Fibroblast of villous mesenchyme (primary cell): ENCODE measurements at places on chromosomes 1 and 21.

DNA sequence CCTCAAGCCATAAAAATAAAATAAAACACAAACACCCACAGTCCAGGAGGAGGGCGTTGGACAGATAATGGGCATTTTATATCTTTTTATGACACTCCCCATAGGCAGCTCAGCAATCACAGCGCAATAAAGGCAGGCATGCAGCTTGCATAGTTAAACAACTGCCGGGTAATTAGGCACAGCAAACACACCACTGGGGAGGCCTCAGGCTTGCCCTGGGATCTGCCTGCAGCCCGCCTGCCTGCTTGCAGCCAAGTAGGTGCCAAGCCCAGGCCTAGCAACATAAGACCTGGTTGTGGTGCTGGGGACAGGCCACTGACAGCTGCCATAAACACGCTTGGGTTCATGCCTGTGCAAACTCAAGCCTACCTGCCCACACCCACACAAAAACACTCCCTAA, 54.2 kb downstream of the DMAP1 start:
- peak; percentile 12 for DNase-seq

DNA sequence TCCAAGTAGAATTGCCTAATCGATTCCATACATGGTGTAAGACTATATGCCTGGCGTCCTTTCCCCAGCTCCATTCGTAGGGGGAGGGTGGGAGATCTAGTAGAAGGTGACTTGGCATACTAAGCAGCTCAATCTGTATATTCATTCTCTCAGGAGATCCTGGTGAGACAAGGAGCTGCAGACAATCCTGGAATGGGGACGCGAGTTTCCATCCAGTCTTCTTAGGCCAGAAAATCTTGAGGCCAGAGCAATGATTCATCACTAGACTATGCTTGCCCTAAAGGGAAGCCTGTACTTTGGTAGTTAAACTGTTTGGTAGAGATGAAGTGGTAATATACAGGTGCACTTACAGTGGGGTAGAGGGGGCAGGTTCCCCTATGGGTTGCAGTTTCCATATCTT, 468.7 kb downstream of the ADGRL2 start:
- peak; percentile 1 for DNase-seq

GRCh38 chr1:116504308-116505156, 66.3 kb downstream of the CD58 start:
- DNase-seq: peak; percentile 73

DNA sequence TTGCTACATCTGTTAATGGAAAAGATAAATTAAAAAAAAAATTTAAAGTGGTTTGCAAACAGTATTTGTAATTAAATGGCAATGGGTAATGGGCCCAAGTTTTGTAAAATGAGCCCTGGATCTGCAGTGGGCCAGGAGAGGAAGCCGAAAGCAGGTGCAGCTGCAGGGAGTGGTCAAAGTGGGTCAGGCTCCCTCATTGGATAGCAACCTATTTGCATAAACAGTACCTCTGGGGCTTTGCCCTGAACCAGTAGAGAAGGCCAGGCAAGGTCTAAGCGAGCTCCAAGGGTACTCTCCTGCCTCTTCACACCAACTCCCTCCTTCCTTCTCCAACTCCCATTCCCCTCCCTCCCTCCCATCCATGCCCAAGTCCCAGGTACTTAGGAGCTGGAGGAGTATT, 138.9 kb downstream of the HMGB4 start:
- DNase-seq: no peak

- DNase-seq: no peak
Observed at GRCh38 chr1:29202053-29202452, 20.4 kb upstream of the SRSF4 start.

DNA sequence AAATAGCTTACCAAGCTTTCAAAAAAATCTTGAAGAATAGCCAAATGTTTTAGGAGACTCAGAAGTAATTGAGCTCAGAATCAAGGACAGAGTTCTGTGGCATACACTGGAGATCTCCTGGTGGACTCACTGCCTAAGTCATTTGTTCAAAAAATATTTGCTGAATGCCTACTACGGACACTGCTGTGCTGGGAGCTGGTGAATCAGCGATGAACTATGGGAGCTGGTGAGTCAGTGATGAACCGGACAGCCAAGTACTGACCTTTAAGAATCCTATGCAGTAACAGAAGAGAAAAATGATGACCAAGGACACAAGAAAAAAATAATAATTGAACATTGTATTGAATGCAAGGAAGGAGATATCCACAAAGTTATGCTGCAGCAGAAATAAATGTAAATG, 717.9 kb upstream of the CXADR start:
- DNase-seq: peak; percentile 65

- peak; percentile 2 for DNase-seq
Observed at GRCh38 chr21:20789729-20790500, 208.3 kb upstream of the NCAM2 start.

DNA sequence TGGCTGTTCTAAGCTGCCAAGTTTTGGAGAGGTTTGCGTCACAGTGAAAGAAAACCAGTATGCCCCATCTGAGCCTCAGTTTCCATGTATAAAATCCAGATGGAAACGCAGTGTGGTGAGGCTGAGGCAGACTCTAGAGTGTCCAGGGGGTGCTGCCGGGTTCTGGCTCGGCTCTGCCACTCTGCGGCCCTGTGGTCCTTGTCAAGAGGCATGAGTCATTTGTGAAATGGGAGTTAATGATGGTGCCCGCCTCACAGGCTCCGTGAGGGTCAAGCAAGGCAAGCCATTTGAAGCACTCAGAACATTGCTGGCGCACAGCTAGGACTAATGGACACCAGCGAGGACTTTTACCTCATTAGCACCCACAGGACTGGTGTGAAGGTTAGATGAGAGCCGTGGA, 214.3 kb downstream of the PTPRU start:
- DNase-seq: no peak

- DNase-seq: peak; percentile 93
Observed at GRCh38 chr21:29195981-29196669, 65.7 kb downstream of the MAP3K7CL start.

DNA sequence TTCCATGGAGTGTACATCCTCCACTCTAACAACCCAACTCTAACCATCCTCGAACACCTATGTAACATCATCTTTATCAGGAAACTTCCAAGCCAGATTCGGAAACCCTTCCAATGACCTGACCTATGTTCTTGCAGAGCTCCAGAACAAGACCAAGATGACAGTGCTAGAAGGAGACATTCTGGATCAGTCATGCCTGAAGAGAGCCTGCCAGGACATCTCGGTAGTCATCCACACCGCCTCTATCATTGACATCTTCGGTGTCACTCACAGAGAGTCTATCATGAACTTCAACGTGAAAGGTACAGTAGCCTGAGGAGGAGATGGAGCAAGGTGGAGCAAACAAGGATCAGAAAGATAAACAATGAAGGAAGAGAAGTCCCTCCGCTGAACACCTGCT, 36.1 kb upstream of the HSD3B1 start:
- DNase-seq: no peak

- no peak for DNase-seq
Observed at GRCh38 chr1:42762269-42762668, 4.6 kb downstream of the P3H1 start.

DNA sequence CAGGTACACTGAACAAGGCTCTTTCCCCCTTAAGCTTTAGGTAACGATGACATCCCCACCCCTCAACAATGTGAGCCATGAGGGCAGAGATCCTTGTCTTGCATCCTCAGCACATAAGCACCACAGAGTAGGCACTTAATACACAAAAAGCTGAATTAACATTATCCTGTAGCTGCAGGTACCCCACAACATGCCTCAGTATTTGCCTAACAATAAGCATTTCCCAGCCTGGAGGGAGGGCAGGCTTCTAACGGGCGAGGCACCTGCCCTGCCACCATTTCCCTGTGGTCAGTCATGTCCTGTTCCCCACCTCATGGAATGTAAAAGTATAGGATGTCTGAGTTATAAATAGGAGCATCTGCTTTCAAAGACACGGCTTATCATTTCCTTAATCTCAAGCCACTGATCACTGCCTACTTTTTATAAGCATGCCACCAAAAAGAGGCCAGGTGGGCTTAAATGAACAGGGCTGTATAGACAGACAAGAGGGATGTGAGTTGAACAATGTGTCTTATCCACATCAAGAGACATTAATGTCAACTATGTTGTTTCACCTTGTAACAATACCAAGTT, 3.4 kb downstream of the CAPZB start:
- DNase-seq: no peak

DNA sequence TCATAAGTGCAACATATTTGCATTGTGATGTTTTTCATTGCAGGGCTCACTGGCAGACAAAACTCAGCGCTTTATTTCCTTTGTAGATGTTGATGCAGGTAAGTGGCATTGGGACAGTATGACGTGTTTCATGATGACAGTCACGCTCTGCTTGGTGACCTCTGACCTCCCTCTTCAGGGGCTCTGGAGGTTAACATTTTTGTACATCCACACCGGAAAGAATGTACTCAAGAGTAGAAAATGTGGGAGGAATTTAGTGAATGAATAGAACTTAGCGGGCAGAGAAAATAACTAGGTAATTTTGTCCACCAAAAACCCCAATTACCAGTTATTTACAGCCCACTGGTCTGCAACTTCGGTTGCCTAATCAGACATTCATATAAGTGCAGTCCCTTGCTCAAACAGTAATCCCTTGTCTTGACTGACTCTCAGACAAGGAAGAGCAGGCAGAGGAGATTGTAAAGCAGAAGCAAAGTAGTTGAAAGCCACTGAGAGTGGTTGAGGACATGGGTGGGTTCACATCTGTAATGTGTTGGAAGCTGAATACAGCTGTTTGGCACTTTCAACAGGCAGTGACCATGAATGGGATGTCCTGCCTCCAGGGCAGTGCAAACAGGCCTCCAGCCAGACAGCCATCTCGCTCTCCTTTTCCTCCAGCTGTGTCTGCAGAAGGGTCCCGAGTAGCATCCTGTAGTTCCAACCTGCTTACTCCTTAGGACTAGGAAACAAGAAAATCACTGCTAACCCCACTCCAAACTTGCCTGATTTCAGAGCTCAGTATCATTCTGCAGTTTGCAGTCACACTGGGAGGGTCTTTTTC, 188.9 kb downstream of the NRIP1 start:
- peak; percentile 40 for DNase-seq

DNA sequence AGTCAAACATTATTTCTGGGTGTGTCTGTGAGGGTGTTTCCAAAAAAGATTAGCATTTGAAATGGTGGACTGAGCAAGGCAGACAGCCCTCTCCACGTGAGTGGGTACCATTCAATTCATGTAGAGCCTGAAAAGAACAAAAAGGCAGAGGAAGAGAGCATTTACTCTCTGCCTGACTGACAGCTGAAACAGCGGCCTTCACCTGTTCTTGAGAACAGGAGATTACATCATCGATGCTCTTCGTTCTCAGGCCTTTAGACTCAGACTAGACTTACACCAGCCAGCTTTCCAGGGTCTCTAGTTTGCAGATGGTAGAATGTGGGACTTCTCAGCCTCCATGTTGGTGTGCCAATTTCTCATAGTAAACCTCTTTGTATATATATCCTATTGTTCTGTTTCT, 302.3 kb downstream of the BACH1 start:
- no peak for DNase-seq

DNA sequence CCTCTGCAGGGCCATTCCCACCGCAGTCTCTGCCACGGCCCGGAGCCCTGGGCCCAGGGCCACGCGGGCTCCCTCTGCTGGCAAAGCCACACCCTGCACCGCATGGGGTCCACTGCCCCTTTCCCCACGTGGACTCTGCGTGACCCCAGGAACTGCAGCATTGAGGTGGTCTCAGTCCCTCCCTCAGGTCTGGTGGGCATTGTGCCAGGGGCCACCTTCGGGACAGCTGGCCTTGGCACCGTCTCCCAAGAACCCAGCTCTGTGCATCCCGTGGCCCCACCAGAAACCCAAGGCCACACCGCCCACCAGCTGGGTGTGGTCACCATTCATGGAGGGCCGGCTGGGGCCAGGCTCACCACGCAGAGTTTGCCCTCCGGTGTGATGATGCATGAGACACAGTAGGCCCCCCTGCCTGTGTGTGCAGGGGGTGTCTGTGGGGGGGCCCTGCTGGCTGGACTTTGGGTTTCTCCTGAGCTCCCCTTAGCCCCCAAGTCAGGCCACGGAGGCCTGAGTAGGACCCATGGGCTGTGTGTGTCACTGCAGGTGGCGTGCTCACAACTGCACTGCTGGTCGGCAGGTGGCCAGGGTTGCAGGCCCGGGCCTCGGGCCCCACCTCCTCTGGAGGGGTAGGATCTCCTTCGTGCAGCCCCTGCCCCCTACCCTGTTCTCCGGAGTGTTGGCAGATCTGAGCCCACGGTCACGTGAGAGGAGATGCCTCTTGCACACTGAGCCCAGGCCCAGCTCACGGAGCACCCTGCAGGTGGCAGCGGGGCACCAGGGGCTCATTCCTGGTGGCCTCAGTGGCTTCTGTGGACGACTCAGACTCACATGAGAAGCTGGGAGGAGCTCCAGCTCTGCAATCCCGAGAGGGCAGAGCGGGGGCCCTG, 5.8 kb downstream of the VWA1 start:
- DNase-seq: peak; percentile 36

DNA sequence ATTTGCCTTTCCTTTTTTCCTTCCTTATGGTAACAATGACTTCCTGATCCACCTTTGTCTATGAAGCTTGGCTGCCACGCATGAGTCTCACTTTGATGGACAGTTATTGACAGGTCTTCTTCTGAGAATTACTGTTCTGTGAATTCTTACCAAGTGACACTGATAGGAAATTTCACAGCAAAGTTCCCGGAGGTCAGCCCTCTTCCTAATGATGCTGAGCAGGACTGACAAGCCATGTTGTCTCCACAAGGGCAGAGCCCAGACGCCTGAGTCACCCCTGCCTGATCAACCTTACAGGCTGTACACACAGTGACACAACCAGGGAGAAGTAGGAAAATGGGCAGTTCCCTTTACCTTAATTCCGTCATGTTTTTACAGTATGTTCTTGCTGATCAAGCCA, 44.2 kb downstream of the ZC3H11B start:
- DNase-seq: no peak

DNA sequence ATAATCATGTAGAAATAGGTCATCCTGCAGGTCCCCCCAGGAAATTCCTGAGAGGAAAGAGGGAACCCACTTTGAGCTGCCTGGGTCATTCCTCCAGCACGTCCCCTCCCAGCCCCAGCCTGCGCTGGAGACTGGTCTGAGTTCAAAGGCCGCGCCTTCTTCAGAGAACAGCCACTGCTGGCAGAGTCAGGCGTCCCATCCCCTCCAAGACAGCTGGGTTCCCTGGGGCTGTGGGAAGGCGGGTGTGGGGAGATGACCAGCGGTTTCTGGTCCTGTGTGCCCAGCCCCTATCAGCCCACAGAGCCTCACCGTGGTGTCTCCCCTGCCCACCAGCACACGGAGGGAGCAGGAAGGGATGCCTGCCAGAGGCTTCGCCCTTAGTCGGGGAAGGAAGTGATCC, 18.0 kb upstream of the TRAPPC10 start:
- no peak for DNase-seq

GRCh38 chr1:27959792-27960603, at the start of gene XKR8:
Gene XKR8 (plus strand): TSS chr1:27959973. CDS start chr1:27960070, 97 bp downstream.
- DNase-seq: peak; percentile 73

GRCh38 chr1:33466159-33466558, 6.3 kb upstream of the ZSCAN20 start:
- no peak for DNase-seq

DNA sequence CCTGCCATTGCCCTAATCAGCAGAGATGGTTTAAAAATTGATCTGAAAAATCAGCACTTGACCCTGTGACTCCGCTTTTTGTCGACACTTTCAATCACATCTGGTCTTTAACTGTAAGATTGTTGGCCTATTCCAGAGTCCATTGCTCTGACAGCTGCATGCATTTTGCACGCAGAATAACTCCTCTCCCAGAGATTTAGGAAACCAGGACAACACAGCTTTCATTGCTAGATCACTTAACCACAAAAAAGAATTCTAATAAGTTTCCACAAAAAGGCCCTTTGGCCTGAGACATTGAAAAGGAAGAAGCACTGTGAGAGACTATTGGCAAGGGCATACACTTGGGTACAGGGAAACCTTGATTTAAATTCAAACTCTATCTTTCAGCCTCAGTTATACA, 373.1 kb downstream of the TGFB2 start:
- no peak for DNase-seq

GRCh38 chr1:23118957-23119792, 49.5 kb downstream of the LUZP1 start:
- DNase-seq: peak; percentile 74
